ENCODE measurements at places on chromosomes 5 and 9.

GRCh38 chr5:105953616-105954015, 1717.1 kb downstream of the EFNA5 start:
- no peak for DNase-seq

DNA sequence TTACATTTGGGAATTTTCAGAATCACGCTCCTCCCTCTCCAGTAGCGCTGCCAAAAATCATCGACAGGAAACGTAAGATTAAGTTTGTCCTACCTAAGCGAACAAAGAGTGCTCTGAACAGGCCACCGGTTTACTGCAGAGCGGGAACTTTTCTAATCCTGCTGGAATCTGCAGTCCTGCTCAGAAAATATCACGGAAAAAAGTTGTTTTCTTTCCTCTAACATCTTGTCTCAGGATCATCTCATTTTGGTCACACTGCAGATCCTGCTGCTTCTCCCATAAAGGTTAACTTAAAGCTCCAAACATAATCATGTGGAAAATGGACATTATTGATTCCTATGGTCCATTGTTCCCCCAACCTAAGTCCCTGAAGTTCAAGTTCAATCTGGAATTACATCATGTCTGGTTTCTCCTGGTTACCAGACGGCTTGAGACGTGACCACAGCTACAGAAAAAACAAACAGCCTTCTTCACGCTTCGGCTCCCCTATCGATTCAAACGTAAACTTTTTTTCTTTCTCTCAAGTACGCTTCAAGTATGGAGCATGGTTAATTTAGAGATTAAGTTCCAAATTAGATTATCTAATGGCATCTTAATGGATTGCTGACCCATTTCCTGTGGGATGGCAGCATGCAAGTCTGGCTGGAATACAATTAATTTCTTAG, 217.6 kb downstream of the NFIB start:
- no peak for DNase-seq

DNA sequence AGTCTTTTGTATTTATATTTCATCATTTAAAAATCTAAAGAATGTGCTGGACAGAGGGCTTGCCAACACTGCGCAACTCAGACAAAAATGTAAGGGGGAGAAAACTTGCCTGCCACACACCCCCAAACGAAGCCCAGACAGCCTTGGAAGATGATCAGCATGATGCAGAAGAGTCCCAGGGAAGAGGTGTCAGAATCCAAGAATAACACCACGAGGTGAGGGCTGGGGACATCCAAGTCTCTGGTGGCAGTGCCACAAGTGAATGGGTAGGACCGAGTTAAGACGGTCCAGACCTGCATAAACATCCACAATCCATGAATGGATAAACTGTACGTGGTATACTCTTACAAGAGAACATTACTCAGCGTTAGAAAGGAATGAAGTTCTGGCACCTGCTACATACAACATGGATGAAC, 10.4 kb downstream of the EPB41L4B start:
- no peak for DNase-seq

DNA sequence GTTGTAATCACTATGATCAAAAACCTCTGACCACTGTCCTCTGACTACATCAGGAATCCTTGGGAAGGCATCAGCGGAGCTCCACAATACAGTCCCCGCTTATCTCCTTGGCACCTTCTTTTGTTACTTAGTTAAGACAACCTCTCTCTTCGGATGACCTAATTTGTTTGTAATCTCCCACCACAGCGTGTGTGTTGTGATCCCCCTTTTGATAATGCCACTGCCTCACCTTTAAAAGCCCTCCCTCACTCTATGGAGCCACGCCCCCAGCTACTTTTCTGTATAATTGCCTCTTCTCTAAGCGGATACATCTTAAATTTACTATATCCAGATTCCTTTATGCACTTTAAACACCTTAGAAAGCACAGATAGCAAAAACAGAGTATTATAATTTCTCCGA, 35.9 kb downstream of the OR2Y1 start:
- DNase-seq, result no peak

- DNase-seq, result no peak
Measured at GRCh38 chr5:26872337-26872736, 166.0 kb downstream of the CDH9 start.

GRCh38 chr5:76069061-76069735, 14.0 kb upstream of the SV2C start:
- no peak for DNase-seq

DNA sequence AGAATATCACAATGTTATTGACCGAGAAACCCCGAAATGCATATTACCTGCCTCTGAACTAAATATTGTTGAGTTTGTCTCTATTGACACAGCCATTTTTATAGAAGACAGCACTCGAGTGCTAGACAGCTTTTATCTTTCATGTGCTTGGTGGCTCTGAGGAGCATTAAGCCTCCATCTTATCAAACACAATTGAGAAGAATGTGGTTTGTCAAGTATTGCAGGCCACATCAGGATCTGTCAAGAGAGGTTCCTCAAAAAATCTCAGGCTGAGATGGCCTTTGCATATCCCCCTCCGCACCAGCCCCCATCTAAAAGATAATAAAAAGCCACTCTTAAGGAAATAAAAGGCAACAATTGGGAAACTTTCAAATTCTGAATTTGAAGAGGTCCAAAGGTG, 284.8 kb downstream of the DENND1A start:
- no peak for DNase-seq

DNA sequence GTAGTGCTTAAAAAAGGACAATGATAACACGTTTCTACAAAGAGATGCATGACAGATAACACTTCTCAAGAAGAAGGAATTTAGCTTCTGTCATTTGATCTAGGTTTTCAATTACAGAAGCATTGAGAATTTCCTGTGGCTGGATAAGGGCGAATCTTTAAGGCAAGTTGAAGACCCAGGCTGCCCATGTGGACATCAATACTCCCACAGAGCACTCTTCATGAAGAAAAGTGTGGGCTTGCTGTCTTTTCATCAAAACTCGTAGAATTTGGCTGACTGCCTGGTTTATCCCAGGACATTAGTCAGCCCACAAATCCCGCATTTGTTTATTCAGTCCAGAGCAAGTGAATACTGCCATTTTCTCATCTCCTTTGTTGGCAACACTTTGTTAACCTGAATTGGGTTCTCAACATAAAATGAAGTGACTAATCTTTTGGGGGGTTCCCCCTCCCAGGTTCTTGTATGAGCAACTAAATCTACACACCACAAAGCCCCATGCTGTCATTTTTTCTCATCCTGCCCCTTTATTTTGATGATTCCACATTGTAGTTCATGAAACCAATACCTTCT, 43.4 kb upstream of the CDKN2B start:
- no peak for DNase-seq

- DNase-seq, result no peak
Measured at GRCh38 chr5:147408980-147409379, 100.9 kb downstream of the DPYSL3 start.

- no peak for DNase-seq
Measured at GRCh38 chr9:4541281-4541680, 51.0 kb downstream of the SLC1A1 start.

DNA sequence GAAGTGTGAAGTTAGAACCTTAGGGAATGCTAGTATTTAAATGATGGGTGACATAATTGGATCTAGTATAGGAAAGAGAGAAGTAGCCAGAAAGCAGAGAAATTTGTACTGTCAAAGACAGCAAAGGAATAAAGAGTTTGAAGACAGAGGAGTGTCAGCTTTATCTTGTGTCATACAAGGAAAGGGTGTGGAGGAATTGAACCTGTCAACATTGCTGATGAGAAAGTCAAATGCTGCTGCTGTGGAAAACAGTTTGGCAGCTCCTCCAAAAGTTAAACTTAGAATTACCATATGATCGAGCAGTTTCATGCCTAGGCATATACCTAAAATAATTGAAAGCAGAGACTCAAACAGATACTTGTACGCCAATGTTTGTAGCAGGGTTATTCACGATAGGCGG, 63.7 kb downstream of the DENND4C start:
- no peak for DNase-seq

DNA sequence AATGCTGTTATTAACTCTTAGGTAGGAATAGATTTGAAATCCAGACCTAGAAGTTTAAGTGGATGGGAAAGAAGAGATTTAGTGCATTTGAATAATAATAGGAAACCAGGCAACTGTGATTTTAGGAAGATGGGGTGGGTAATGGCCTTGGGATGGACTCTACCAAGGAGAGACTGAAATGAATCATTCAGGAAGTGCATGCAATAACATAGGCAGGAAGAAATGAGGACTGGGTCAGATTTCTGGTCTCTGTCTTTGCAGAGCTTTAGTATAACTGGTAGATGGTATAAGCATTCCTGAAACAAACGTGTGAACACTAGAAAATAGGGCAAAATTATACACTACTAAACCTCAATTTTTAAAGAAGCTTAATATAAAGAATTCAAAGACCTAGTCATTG, 274.4 kb upstream of the CLINT1 start:
- no peak for DNase-seq
